ENCODE measurements at places on chromosomes 13 and 19. TPM values are rescaled to one million over a fixed set of nuclear protein-coding genes. Genes with fewer than 3 reads are reported as not detected.
A peak's percentile ranks its signal among the peaks of the same experiment; 100 is the strongest.

DNA sequence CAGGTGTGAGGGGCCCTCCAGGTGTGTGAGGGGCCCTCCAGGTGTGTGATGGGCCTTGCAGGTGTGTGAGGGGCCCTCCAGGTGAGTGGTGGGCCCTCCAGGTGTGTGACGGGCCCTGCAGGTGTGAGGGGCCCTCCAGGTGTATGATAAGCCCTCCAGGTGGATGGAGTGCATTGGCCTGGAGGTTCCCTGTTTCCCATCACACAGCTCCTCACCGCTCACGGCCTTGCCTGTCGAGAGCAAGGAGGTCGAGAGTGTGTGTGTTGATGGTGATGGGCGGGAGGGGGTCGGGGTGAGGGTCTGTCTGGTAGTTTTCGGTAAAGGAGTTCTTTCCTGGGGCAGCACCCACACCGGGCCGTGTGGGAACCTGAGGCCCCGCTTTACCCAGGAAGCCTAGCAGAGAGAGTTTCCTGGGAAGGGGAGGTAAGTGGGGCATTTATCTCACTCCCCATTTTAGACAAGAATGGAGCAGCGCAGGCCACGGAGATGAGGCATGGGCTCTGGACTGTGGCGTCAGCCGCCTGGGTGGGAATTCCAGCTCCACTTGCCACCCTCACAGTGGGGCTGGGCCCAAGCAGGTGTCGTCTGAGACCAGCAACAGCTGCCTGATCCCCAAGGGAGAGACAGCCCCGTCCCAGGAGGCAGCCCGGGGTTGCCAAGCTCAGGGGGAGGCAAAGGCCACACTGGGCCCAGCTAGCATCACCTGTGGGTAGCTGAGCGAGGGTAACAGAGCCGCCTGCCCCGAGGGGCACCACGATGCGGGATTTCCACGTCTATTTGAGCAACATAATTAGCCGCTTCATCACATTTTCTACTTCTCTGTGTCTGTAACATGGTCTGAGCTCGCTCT, 10.9 kb upstream of the GAS6 start:
- no peaks in the 10 kb centered on the region for H3K4me1 ChIP-seq
- H3K27ac ChIP-seq: no peak overlapping the region
- peak; percentile 39 for DNase-seq
- no peaks in the 10 kb centered on the region for H3K36me3 ChIP-seq
- no peaks in the 10 kb centered on the region for H3K27me3 ChIP-seq

- H3K27ac ChIP-seq: peak overlapping the region; percentile 63
- no peaks in the 10 kb centered on the region for H3K27me3 ChIP-seq
- H3K4me3 ChIP-seq: no peak overlapping the region
- no peaks in the 10 kb centered on the region for H3K36me3 ChIP-seq
- H3K4me1 ChIP-seq: no peaks in the 10 kb centered on the region
Observed at GRCh38 chr19:54017261-54017660, 25.8 kb downstream of the CACNG6 start.

The ZNF497 gene
- total RNA-seq: 1.7 TPM

DNA sequence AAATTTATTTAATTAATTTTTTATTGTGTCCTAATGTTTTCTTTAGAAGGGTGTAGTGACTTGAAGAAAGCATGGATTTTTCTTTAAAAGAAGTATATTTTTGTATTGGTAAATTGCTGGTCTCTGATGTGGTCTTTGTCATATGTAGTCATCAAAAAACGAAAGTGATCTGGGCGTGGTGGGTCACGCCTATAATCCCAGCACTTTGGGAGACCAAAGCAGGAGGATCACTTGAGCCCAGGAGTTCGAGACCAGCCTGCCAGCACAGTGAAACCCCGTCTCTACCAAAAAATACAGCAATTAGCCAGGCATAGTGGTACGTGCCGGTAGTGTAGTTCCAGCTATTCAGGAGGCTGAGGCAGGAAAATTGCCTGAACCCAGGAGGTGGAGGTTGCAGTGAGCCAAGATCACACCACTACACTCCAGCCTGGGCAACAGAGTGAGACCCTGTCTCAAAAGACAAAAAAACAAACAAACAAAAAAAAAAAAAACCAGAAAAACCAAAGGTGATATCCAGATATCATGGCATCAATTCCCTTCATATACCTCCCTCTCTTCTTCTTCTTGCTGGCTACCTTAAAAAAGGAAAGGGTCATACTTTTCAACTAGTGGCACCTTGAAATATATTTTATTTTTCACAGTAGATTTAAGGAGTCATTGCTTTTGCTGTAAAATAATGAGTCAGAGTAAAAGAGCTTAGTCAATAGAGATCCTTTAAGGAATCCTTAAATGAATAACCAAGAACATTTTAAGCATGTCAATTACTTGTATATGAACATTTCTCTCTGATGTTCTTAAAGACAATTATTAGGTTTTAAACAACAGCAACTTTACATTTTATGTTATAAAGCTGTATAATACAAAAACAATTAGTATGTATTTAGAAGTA, 19.9 kb downstream of the KCTD4 start:
- no peaks in the 10 kb centered on the region for H3K27me3 ChIP-seq
- H3K36me3 ChIP-seq: peaks cover 6% of the 10 kb centered on the region
- no peak for DNase-seq

DNA sequence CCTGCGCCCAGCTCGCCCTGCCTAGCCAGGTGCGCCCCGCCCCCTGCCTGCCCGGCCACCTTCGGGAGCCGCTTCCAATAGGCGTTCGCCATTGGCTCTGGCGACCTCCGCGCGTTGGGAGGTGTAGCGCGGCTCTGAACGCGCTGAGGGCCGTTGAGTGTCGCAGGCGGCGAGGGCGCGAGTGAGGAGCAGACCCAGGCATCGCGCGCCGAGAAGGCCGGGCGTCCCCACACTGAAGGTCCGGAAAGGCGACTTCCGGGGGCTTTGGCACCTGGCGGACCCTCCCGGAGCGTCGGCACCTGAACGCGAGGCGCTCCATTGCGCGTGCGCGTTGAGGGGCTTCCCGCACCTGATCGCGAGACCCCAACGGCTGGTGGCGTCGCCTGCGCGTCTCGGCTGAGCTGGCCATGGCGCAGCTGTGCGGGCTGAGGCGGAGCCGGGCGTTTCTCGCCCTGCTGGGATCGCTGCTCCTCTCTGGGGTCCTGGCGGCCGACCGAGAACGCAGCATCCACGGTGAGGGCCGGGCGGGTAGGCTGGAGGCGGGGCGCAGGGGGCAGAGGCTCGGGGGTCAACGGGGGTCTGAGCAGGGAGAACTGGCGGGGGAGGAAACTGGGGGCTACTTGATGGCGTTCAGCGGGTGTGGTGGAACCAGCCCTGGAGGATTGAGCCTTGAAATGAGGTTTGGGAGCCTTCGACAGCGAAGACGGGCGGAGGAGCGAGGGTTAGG, at the start of gene SPINT2:
Gene SPINT2 (plus strand): TSS at position 88 of the 727 bp plus-strand sequence. CDS start 320 bp downstream, at position 408.
- H3K36me3 ChIP-seq: no peaks in the 10 kb centered on the region
- peaks cover 4% of the 10 kb centered on the region for H3K4me1 ChIP-seq
- peak; percentile 95 for DNase-seq

The SRRM5 gene
- 0.61 TPM for total RNA-seq

The SELENOV gene
- total RNA-seq: 8.7 TPM

- peaks cover 68% of the 10 kb centered on the region for H3K36me3 ChIP-seq
- no peak overlapping the region for H3K27ac ChIP-seq
- no peak overlapping the region for H3K4me3 ChIP-seq
- no peaks in the 10 kb centered on the region for H3K4me1 ChIP-seq
Observed at GRCh38 chr19:49911381-49912145, 14.9 kb upstream of the IL4I1 start.

The LAIR1 gene
- not detected for total RNA-seq

The POGLUT2 gene
- 18.1 TPM for total RNA-seq

DNA sequence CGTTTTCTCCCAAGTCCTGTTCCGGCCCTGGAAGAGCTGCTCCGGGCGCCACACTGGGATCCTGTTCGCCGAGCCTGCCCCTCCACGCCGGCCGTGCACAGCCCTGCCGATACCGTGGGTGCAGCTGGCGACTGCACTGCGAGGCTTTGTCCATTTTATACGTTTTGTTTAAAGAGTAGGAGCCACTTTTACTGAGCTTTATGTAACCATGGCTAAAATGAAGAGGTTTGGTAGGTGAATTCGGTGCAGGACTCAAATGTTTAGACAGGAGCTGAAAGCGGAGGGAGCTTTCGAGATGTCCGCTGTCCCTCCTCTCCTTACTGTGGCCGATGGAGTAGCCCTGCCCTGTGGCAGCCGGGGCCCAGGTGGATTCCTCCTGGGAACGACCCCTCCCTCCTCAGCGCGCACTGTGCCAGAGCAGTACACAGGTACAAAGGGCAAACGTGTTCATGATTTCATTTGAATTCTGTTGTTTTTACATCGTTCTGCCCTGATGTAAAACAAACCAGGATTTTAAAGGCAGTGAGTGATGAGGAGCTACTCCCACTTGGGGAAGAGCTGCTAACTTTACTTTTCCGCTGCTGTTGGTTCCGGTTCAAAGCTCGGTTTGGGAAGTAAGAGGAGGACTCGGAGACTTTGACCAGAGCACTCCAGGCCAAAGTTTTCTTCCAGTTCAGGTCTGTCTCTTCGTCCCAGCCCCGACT, 1.7 kb downstream of the COL4A2 start:
- H3K4me3 ChIP-seq: peak overlapping the region; percentile 92
- H3K27me3 ChIP-seq: no peaks in the 10 kb centered on the region
- peak; percentile 73 for DNase-seq
- H3K36me3 ChIP-seq: peaks cover 47% of the 10 kb centered on the region
- peaks cover 38% of the 10 kb centered on the region for H3K4me1 ChIP-seq

DNA sequence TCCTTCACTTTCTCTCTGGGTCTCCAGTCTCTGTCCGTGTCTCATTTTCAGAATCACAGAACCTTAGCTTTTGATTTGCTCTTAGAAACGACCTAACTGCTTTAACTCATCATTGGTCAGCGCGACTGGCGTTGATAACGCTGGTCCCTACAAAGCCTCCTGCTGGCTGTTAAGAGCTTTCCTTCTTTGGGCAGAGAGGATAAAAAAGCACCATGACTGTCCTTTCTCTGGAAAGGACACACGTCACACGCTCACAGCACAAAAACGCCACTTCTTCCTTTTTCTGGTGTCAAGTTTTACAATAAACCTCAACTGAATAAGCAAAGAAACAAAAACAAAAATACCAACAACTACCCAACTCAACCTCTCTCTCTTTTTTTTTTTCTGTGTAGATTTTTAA, 1.7 kb upstream of the KLK12 start:
- no peaks in the 10 kb centered on the region for H3K36me3 ChIP-seq
- DNase-seq: no peak
- no peak overlapping the region for H3K4me3 ChIP-seq
- no peaks in the 10 kb centered on the region for H3K27me3 ChIP-seq

The FBXO17 gene
- total RNA-seq: 21.2 TPM

DNA sequence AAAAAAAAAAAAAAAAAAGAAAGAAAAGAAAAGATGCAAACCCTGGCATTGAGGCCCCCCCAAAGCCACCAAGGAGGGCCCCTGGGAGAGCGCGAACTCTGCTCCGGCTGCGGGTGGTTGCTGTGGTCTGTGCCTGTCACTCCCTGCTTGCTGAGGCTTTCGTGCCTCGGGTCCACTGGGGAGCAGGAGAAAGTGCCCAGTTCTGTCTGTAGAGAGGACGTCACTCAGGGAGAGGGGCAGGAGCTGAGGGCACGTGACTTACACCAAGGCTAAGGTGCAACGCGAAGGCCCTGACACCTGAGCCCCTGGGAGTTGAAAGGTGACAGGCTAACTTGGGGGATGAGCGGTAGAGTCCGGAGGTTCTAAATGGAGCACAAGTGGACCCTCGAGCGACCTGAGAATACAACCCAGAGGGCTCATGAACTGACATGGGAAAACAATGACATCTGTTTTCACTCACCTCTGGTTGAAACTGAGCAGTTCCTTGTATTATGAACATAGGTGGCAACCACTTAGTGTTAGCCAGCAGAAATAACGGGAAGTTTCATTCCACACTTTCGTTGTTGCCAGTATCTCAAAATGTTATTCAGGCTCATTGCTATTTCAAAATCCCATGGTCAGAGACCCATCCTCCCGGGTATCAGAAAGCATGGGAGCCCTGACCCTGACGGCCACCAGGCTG, 69.2 kb upstream of the TM9SF2 start:
- H3K36me3 ChIP-seq: no peaks in the 10 kb centered on the region
- DNase-seq: peak; percentile 55
- peaks cover 9% of the 10 kb centered on the region for H3K4me1 ChIP-seq
- H3K4me3 ChIP-seq: no peak overlapping the region
- no peak overlapping the region for H3K27ac ChIP-seq

The GAPDHS gene
- not detected for total RNA-seq
